ENCODE measurements at places on chromosomes 12 and 14. TPM values are rescaled to one million over a fixed set of nuclear protein-coding genes. Genes with fewer than 3 reads are reported as not detected.

Gene PLEK2
- not detected for total RNA-seq

GRCh38 chr12:29519585-29520182 lies 22.2 kb upstream of the OVCH1 start:
- no peak overlapping the region for H3K27ac ChIP-seq
- H3K36me3 ChIP-seq = no peaks in the 10 kb centered on the region
- peak; percentile 33 for DNase-seq
- no peak overlapping the region for H3K4me3 ChIP-seq

DNA sequence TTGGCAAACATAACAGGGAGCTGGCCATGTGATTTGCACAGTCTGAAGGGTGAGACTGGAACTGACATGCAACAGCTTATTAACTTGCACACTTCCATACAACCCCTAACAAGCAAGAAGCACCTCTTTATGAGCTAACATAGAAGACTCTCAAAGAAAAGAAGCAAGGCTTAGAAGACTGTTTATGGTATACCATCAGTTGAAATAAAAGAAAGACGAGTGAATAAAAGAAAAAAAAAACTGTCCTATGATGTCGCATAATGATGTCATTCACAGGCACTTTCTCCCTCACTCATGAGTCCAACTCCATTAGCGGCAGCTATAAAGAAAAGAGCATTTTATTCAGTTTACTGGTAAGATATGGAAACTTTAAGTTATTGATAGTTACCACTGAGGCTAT lies 3.3 kb upstream of the MDM1 start:
- H3K4me1 ChIP-seq = no peaks in the 10 kb centered on the region
- no peaks in the 10 kb centered on the region for H3K36me3 ChIP-seq
- no peak overlapping the region for H3K27ac ChIP-seq
- no peak overlapping the region for H3K4me3 ChIP-seq

- H3K4me1 ChIP-seq = peaks cover 7% of the 10 kb centered on the region
- no peak overlapping the region for H3K27ac ChIP-seq
- H3K36me3 ChIP-seq = no peaks in the 10 kb centered on the region
- no peak overlapping the region for H3K4me3 ChIP-seq
- H3K27me3 ChIP-seq = no peaks in the 10 kb centered on the region
These were observed 4.4 kb downstream of the TMEM179 start for GRCh38 chr14:104600141-104600643.

Gene ALG10B
- 9.7 TPM for total RNA-seq

- no peaks in the 10 kb centered on the region for H3K4me1 ChIP-seq
- no peak for DNase-seq
- no peak overlapping the region for H3K4me3 ChIP-seq
- H3K36me3 ChIP-seq = no peaks in the 10 kb centered on the region
These were observed 5.5 kb downstream of the TMEM52B start for GRCh38 chr12:10184261-10184843.

- no peak overlapping the region for H3K4me3 ChIP-seq
- H3K4me1 ChIP-seq = peaks cover 8% of the 10 kb centered on the region
- no peak overlapping the region for H3K27ac ChIP-seq
- H3K36me3 ChIP-seq = no peaks in the 10 kb centered on the region
These were observed 215.0 kb downstream of the KIF26A start for GRCh38 chr14:104353221-104353920.

- H3K36me3 ChIP-seq = no peaks in the 10 kb centered on the region
- H3K27me3 ChIP-seq = no peaks in the 10 kb centered on the region
- H3K4me1 ChIP-seq = peaks cover 28% of the 10 kb centered on the region
- no peak for DNase-seq
- H3K27ac ChIP-seq = peak overlapping the region; percentile 75
- peak overlapping the region; percentile 8 for H3K4me3 ChIP-seq
These were observed 21.3 kb upstream of the ZFP36L1 start for GRCh38 chr14:68814238-68814538.

Gene DUSP16
- total RNA-seq = 22.3 TPM

DNA sequence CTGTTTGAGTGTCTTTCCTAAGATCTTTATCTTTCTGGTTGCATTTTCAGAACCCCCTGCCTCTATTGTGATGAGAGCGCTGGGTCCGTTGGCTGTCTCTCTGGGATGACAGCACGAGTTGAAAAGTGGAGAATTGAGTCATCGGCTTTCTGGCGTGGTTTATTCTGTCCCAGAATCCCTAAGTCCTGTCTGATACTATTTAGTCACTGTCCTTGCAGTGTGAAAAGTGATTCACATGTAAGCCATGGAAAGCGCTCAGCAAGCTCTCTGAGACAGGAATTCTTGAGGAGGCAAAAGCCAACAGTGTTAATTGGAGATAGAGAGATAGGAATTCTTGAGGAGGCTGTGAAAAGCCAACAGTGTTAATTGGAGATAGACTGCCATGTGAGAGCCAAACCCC lies 121.7 kb downstream of the CHST11 start:
- H3K27ac ChIP-seq = no peak overlapping the region
- no peaks in the 10 kb centered on the region for H3K36me3 ChIP-seq
- H3K4me3 ChIP-seq = no peak overlapping the region

DNA sequence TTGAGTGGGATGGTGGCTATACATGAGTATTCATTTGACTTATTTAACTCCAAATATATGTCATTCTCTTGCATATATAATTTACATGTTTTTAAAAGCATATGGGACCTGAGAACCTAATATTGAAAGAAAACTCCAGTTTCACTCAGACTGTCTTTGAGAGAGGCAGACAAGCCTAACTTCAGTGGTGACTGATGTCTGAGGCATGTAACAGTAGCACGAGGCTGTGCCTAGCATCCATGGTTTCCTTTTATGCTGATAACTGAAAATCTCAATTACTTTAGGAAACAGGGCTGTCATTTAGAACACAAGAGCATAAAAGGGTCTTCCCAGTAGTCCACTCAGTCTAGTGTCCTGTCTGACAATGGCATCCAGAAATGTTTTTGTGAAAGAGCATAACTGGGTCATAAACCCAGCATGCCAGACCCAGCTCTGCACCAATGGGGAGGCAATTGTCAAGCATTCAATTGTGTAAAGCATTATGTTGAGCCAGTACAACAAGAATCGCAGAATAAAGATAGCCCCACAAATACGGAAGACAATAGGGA lies 24.3 kb downstream of the MAPK1IP1L start:
- H3K4me3 ChIP-seq = no peak overlapping the region
- no peaks in the 10 kb centered on the region for H3K27me3 ChIP-seq
- no peak overlapping the region for H3K27ac ChIP-seq
- H3K36me3 ChIP-seq = no peaks in the 10 kb centered on the region
- H3K4me1 ChIP-seq = peaks cover 2% of the 10 kb centered on the region

Gene MYF6
- not detected for total RNA-seq

- no peak for DNase-seq
- no peak overlapping the region for H3K4me3 ChIP-seq
- H3K4me1 ChIP-seq = no peaks in the 10 kb centered on the region
- H3K36me3 ChIP-seq = no peaks in the 10 kb centered on the region
These were observed 85.4 kb downstream of the WSCD2 start for GRCh38 chr12:108214486-108214885.

GRCh38 chr12:65458718-65459117 lies 180.2 kb downstream of the MSRB3 start:
- no peak overlapping the region for H3K4me3 ChIP-seq
- H3K36me3 ChIP-seq = no peaks in the 10 kb centered on the region
- DNase-seq = no peak

Gene KRT80
- 1.3 TPM for total RNA-seq

Gene PLA2G1B
- 2.9 TPM for total RNA-seq

DNA sequence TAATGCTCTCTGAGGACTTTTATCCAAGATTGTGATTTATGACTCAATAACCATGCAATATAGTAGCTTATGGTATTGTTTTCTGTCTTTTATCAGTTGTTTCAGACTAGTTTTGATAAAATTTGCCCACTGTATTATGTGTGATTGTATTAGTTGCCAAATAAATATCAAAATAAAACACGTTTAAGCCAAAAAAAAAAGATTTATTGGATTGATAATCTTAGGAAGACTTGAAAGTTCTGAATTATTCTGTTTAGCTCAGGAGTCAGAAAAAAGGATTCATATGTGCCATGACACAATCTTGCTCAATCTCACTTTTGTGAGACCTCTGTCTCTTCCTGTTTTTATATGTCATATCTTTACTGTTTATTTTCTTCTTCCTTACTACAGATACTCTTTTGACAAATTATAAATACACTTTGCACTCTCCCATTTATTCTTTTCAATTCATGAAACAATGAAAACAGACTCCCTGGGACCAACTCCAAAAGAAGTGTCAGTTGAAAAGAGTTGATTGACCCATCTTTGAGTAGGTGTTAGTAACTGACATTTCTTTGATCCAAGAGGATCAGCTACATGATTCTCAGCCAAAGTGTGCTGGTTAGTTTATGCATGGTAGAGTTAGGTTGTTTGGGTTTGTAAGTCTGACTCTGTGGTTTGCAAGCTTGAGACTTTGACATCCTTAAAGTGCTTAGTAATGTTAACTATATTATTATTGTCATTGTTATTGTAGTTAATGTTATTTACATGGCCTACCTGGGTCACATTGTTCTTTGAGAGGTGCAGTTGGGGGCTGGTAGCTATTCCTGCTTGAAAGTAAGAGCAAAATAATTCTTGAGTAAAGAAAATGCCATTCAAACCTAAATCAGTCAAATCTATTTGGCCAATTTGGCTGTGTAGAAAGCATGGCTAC lies 2.5 kb downstream of the OR6C76 start:
- no peaks in the 10 kb centered on the region for H3K27me3 ChIP-seq
- no peak overlapping the region for H3K4me3 ChIP-seq
- no peak for DNase-seq
- no peak overlapping the region for H3K27ac ChIP-seq
- no peaks in the 10 kb centered on the region for H3K36me3 ChIP-seq
- no peaks in the 10 kb centered on the region for H3K4me1 ChIP-seq

Data from ovary (tissue), 10 donors.